Activated CD4-positive, alpha-beta T cell treated with anti-CD3 and anti-CD28 coated beads for 24 hours (primary cell): ENCODE measurements at places on chromosomes 13 and 19.

- DNase-seq, result no peak
Measured at GRCh38 chr13:29131881-29132668, 311.9 kb downstream of the MTUS2 start.

DNA sequence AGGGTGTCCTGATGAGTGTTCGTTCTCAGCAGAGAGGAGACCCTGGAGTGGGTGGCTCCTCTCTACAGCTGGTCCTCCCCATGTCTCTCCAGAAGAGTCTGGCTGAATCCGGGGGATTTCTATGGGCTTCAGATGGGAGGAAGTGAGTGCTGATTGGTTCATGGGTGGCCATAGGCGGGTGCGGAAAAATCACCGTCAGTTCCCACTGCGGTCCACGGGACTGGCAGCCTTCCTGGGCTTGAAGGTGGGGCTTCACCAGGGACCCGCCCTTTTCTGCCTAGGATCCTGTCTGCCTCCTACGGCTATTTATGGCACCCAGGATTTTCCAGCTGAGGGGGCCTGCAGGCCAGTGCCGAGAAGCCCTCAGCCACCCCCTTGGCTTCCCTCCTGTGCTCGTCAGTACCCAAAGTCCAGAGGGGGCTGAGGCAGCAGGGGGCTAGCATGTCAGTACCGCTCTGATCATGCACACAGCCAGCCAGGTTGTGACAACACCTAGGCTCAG, 18.4 kb downstream of the CPB2 start:
- no peak for DNase-seq

GRCh38 chr13:100106005-100106404, 17.1 kb downstream of the PCCA start:
- no peak for DNase-seq

DNA sequence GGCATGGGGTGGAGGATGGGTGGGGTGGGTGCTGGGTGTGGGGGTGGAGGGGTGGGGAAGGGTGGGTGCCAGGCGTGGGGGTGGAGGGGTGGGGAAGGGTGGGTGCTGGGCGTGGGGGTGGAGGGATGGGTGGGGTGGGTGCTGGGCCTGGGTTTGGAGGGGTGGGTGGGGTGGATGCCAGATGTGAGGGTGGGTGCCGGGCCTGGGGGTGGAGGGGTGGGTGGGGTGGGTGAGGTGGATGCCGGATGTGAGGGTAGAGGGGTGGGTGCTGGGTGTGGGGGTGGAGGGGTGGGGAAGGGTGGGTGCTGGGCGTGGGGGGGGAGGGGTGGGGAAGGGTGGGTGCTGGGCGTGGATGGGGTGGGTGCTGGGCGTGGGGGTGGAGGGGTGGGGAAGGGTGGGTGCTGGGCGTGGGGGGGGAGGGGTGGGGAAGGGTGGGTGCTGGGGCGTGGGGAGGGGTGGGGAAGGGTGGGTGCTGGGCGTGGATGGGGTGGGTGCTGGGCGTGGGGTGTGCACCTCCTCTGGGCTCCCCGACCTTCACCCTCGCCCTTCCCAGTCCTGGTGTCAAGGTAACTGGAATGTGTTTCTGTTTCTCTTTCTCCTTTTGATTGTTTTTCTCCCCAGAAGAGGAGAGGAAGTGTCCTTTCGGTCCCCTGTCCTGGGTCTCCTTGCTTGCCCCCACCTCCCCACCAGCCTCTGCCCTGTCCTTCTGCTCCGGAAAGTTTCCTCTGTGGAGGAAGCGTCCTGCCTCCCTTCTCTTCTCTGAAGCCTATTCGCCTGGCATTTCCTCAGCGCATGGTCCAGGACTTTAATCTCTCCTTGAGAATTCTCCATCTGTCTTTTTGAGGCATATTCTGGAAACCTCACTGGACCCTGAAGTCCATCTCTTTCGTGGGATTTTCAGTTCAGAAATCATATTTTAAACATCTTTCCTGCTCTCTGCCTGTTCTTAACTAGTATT, 22.9 kb upstream of the CFAP97D2 start:
- DNase-seq, result no peak

DNA sequence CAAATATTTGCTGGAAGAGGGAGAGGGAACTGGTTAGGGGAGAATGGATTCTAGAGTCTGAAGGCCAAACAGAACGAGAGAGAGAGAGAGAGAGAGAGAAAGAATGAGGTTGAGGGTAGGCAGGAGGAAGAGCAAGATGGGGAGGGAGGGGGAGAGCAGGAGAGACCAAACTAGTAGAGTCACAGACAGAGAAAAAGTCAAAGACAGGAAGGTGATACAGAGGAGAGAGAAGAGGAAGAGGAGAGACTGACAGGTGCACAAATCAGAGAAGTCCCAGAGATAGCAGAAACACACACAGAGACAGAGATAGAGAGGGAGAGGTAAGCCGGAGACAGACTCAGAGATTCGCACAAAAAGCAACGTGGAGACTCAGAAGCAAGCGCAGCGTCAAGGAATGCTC, 5.6 kb upstream of the CACNG6 start:
- no peak for DNase-seq

DNA sequence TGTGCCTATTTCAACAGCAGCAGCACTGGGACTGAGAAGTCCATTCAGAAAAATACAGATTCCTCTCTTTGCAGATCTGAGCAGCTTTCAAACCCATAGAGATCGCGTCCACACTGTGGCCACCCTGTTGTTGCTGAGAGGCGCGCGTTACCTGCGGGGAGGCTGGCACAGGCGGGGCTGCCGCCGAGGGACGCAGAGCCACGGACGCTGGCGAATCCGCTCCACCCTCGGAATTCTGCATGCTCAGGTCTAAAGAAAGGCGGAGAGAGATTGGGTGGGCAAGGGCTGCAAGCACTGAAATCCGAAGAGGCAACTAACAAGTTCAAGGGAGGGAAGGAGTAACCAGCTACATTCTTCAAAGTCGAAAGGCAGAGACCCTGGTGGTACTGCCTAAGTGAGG, 63.0 kb downstream of the RFX2 start:
- DNase-seq, result no peak

DNA sequence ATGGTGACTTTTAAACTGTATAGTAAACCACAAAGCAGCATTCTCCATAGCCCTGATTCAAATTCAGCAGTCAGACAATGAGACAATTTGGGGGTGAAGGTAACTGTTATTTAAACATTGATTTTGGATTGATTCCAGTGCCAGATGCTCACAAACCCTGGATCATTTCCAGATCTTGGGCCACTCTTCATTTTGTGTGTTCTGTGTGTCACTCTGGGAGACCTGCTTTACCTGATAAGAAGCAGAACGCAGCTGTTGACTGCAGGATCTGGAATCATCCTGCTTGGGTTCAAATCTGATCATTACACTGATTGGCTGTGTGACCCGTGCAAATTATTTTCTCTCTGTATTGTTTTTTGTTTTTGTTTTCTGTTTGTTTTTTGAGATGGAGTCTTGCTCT, 4.0 kb upstream of the PCDH8 start:
- DNase-seq, result no peak

DNA sequence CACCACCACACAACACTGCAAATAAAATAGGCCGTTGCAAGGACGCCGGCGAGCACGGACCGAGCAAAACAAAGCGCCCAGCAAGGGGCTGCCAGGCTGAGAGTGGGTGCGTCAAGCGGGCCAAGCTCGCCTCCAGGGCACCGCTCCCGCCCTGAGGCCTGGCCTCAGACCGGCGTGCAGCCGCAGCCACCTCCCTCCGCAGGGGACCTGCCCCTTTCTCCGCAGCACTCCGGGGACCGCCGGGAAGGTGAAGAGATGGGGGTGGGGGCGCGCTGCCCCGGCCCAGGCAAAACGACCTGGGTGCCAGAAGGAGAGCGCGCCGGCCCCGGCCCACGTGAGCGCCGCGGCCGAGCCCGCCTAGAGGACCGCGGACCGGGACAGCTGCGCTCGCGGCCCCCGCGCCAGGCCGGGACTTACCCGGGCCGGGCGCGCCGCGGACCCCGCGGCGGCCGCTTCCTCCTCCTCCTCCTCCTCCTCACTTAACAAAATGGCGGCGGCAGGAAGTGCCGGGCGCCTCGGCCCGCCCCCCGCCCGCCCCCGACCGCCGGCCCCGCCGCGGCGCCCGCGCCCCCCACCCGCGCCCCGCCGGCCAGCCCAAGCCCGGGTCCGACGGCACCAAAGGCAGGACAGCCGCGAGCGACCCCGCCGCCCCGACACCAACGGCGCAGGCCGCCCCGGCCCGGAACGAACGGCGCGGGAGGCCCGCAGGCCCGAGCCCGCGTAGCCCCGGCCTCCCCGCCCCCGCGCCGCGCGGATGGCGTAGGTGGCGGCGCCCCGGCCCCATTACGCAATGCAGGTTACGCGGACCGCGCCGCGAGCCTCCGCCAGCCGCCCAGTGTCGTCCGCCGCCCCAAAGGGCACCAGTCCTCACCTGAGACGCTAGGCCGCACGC, 674 bp downstream of the BRD4 start:
- DNase-seq, result peak; percentile 43

- DNase-seq, result no peak
Measured at GRCh38 chr19:7013678-7014077, 7.6 kb downstream of the MBD3L2B start.

GRCh38 chr19:23817519-23817918, 58.8 kb upstream of the ZNF681 start:
- peak; percentile 6 for DNase-seq

DNA sequence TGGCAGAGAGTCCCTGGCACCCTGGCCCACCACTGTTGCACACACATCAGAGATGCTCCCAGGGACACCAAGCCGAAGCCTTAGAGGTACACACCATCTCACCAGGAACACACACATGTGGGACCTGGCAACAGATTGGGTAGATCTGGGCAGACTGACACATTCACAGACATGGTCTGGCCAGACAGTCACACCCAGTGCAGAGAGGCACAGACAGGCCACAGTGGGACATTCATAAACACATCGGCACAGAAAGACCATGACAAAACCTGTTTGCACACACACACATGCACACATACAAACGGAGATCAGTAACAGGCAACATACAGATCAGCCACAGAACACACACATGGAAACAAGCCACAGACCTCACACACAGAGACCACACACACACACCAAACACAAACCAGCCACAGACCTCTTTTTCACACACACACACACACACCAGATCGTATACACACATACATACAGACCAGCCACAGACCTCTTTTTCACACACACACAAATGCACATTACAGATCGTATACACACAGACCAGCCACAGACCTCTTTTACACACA, 6.3 kb upstream of the JUNB start:
- no peak for DNase-seq

- no peak for DNase-seq
Measured at GRCh38 chr19:2770055-2771013, 12.7 kb downstream of the SGTA start.

- no peak for DNase-seq
Measured at GRCh38 chr13:29883941-29884518, 33.6 kb upstream of the UBL3 start.
